ENCODE measurements at places on chromosomes 7 and 10. TPM values are rescaled to one million over a fixed set of nuclear protein-coding genes. Genes with fewer than 3 reads are reported as not detected.

Gene PRKCQ
- 8.5 TPM for total RNA-seq

Gene VWDE
- total RNA-seq, result 1.7 TPM

Gene NEUROG3
- total RNA-seq, result not detected

Gene EPO
- total RNA-seq, result not detected

Gene PPP1R3A
- 0.06 TPM for total RNA-seq

Gene FAM25G
- not detected for total RNA-seq

Gene LIPF
- total RNA-seq, result not detected

Gene TSPAN14
- 67.3 TPM for total RNA-seq

Gene PVRIG
- 0.82 TPM for total RNA-seq

Gene ELMO1
- total RNA-seq, result 183 TPM

Gene PNLIPRP2
- 1.0 TPM for total RNA-seq

DNA sequence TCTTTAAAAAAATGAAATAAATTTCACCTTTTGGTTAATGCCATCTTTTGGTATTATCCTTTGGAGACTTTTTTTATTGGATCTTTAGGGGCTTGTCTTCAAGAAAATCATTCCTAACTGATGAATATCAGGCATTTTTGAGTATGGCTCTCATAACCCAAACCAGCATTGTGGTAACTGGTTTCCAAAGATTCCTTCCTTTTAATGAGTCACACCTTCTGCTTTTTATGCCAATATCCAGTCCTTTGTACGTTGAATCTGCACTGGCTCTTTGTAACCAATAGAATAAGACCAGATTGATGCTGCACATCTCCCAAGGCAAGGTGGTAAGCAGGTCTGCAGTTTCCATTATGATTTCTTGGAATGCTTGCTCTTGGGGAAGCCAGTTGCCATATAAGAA is 89.1 kb downstream of the GPR158 start:
- H3K4me3 ChIP-seq, result no peak overlapping the region
- DNase-seq, result no peak
- H3K27me3 ChIP-seq, result no peaks in the 10 kb centered on the region
- H3K36me3 ChIP-seq, result no peaks in the 10 kb centered on the region

DNA sequence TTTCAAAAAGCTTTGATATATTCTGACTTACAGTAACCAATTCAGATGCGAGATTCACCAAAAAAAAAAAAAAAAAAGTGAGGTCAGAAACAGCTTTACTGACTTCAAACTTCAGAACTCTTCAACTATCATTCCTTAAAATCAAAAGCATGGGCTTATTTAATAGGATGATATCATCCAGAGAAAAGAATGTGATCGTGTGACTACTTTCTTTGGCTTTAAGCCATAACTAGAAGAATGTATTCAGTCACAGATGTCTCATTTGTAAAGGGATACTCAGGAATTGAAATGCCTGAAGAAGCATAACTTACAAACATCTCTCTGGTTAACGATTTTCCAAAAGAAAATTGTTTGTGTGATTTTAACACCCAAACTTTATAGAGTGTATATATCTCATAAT is 11.5 kb downstream of the TPK1 start:
- no peaks in the 10 kb centered on the region for H3K36me3 ChIP-seq
- no peak overlapping the region for H3K4me3 ChIP-seq
- DNase-seq, result peak; percentile 31
- no peaks in the 10 kb centered on the region for H3K4me1 ChIP-seq
- no peaks in the 10 kb centered on the region for H3K27me3 ChIP-seq

GRCh38 chr10:121064491-121064890 is 213.3 kb downstream of the WDR11 start:
- H3K36me3 ChIP-seq, result no peaks in the 10 kb centered on the region
- H3K27ac ChIP-seq, result no peak overlapping the region
- no peaks in the 10 kb centered on the region for H3K27me3 ChIP-seq
- no peaks in the 10 kb centered on the region for H3K4me1 ChIP-seq
- no peak overlapping the region for H3K4me3 ChIP-seq

GRCh38 chr7:81140775-81141174 is 221.9 kb upstream of the SEMA3C start:
- no peaks in the 10 kb centered on the region for H3K27me3 ChIP-seq
- no peak for DNase-seq
- H3K4me3 ChIP-seq, result no peak overlapping the region
- H3K4me1 ChIP-seq, result no peaks in the 10 kb centered on the region
- peak overlapping the region; percentile 71 for H3K27ac ChIP-seq
- H3K36me3 ChIP-seq, result no peaks in the 10 kb centered on the region

- H3K27me3 ChIP-seq, result no peaks in the 10 kb centered on the region
- no peak for DNase-seq
- no peak overlapping the region for H3K27ac ChIP-seq
- no peak overlapping the region for H3K4me3 ChIP-seq
Observed at GRCh38 chr7:23594879-23595604, 2.1 kb upstream of the CCDC126 start.

DNA sequence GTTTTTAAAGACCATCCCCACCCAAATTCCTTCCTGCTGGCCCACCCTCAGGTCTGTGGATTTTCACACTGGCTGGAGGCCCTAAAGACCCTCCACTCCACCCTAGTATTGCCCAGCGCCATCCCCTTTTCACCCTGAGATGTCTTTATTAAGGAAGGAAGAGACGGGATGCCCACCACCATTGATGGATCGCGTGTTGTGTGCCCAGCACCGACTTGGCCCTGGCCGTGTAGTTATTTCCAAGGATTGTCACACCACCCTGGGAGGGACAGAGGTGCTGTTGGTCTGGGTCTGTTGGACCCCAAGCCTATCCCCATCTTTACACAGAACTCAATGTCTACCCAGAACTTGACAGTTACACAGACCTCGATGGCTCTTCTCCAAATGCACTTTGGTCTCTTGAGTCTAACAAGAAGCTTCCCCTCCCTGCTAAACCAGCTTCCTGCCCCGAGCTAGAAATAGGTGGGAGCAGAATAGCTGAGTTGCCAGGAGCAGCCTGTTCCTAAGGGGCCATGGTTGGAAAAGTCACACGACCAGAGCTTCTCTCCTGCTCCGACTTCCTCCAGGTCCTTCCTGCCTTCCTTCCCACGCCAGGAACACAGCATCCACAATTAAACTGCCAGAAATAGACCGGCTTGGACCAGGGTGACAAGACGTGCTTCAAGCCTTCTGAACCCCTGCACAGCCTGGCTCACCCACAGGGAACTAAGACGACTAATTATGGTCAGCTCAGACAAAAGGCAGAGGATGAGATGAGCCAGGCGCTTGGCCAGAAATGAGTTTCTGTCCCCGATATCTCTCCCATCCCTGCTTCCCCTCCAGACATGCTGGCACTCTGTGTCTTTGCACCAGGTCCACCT is 139.5 kb upstream of the CHST15 start:
- no peaks in the 10 kb centered on the region for H3K36me3 ChIP-seq
- no peak overlapping the region for H3K27ac ChIP-seq
- no peaks in the 10 kb centered on the region for H3K27me3 ChIP-seq
- DNase-seq, result no peak
- H3K4me1 ChIP-seq, result no peaks in the 10 kb centered on the region

DNA sequence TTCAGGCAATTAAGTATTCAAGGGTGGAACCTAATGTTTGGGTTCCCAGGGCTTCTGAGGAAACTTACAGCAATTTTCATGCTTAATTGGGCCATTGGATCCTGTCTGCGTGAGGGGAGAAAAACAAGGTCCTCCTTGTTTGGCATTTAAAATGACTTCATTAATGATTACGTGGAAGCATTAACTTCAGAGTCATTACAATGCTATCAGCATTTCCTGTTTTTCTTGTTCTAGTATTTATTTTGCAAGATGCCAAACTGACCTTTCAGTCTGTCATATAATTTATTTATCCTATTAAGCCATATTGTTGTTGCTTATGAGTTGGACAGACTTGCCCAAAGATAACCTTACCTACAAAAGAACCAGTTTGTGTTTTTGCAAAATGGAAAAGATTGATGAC is 324.1 kb upstream of the LRRN3 start:
- H3K27ac ChIP-seq, result no peak overlapping the region
- DNase-seq, result peak; percentile 45
- H3K36me3 ChIP-seq, result no peaks in the 10 kb centered on the region
- no peaks in the 10 kb centered on the region for H3K27me3 ChIP-seq
- no peaks in the 10 kb centered on the region for H3K4me1 ChIP-seq

DNA sequence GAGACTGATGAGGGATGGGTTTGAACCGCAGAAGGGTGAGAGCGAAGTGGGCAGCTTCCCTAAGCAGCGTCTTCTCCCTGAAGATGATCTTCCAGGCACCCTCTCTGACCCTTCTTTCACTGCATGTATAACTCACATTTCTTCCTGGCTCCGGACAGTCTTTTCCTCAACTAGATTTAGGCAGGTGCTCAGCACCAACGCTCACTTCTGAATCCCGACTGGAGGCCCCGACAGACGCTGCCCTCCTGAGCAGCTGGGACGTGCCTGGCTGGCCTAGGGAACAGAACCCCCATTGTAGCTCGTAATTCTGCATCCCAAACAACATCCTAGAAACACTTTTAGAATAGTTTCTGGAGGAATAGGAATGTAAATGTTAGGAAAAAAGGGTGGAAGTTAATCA is 206.6 kb downstream of the DIP2C start:
- H3K27ac ChIP-seq, result no peak overlapping the region
- H3K36me3 ChIP-seq, result peaks cover 9% of the 10 kb centered on the region
- DNase-seq, result no peak
- no peak overlapping the region for H3K4me3 ChIP-seq
- peaks cover 5% of the 10 kb centered on the region for H3K4me1 ChIP-seq
- no peaks in the 10 kb centered on the region for H3K27me3 ChIP-seq

DNA sequence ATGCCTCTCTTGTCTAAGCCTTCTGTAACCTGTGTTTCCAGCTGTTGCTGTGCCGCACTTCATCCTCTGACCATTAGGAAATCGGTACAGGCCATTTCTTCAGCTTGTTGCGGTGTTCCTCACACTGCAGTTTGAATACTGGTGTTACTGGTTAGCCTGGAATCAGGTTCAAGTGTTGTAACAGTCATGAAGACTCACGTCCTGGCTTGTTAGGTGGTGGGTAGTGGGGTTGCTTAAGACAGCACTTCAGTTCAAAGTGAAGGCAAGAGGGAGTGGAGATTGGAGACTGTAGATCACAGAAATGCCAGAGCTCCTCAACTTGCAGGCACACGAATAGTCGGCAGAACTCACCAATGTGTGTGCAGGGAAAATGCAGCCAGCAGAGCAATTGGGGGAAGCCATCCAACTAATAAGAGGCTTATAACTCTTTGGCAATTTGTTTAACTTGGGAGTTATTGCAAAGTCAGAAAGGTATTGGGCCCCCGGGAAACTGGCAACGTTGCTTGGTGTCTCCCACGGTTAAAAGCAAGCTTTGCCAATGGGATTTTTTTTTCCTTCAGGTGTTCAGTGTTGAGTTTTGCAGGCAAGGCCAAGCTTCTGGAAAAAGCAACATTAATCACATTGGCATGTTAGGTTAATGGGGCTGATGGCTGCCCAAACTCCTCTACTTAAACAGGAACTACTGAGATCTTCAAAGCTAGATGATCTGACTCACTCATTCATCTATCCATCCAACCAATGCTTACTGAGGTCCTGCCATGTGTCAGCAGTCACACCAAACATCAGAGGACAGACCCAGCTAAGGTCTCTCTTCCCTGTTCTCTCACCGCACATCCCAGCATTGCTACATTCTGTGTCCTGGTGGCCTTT is 380.9 kb downstream of the GATA3 start:
- peaks cover 13% of the 10 kb centered on the region for H3K27me3 ChIP-seq
- H3K36me3 ChIP-seq, result no peaks in the 10 kb centered on the region
- no peaks in the 10 kb centered on the region for H3K4me1 ChIP-seq

GRCh38 chr10:133315847-133316246 is 7.1 kb downstream of the ZNF511 start:
- no peak overlapping the region for H3K4me3 ChIP-seq
- no peaks in the 10 kb centered on the region for H3K36me3 ChIP-seq
- no peak overlapping the region for H3K27ac ChIP-seq
- DNase-seq, result no peak

GRCh38 chr10:97019213-97019844 is 166.4 kb downstream of the SLIT1 start:
- no peaks in the 10 kb centered on the region for H3K36me3 ChIP-seq
- DNase-seq, result no peak
- no peak overlapping the region for H3K27ac ChIP-seq
- H3K4me3 ChIP-seq, result no peak overlapping the region

GRCh38 chr10:1465418-1465911 is 271.9 kb downstream of the ADARB2 start:
- no peaks in the 10 kb centered on the region for H3K36me3 ChIP-seq
- H3K27ac ChIP-seq, result no peak overlapping the region
- H3K4me3 ChIP-seq, result no peak overlapping the region

DNA sequence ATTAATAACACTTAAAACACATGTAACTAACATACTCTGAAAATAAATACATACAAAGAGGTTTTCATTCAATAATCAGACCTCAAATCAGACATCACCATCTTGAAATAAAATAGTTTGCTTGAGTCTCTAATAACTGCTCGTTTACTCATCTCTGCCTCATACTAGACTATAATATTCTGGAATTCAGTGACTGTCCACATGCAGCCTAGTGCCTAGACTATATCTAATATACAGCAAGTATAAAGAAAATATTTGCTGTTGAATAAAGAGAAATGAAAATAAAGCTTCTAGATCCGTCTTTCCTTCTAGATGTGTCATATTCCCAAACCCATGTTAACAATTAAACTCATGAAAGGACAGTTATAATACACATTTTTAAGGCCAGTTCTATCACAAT is 236.3 kb upstream of the LRRN3 start:
- H3K4me1 ChIP-seq, result no peaks in the 10 kb centered on the region
- no peak overlapping the region for H3K4me3 ChIP-seq
- H3K36me3 ChIP-seq, result no peaks in the 10 kb centered on the region
- no peak overlapping the region for H3K27ac ChIP-seq
- DNase-seq, result no peak

- H3K36me3 ChIP-seq, result no peaks in the 10 kb centered on the region
- no peak overlapping the region for H3K4me3 ChIP-seq
- H3K4me1 ChIP-seq, result no peaks in the 10 kb centered on the region
- no peaks in the 10 kb centered on the region for H3K27me3 ChIP-seq
- H3K27ac ChIP-seq, result peak overlapping the region; percentile 37
- no peak for DNase-seq
Observed at GRCh38 chr7:131072505-131073091, 255.1 kb upstream of the MKLN1 start.
